ENCODE measurements at places on chromosomes 5 and 9.

GRCh38 chr5:141017943-141018342 lies 33.2 kb upstream of the PCDHB1 start:
- no peak for DNase-seq

GRCh38 chr9:3960661-3961144 lies 339.2 kb downstream of the GLIS3 start:
- DNase-seq: no peak

- DNase-seq: no peak
Observed at GRCh38 chr5:65760504-65761275, 38.7 kb downstream of the NLN start.

DNA sequence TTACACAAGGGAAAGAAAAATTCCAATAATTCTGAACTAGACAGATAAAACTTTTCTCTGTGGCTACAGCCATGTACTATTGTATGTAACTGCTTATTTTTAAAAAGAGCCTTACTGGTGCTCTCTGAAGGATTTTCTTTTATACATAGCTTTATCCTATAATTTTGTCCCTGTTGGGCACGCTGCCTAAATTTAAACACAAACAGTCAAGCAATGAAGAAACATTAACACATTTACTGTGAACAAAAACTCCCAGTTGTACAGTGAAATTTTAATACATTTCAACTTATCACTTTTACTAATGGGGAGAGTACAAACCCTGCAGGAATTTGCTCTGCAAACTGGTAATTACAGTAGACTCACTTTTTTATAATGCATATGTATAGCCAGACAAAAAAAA lies 273.3 kb downstream of the BNC2 start:
- no peak for DNase-seq

DNA sequence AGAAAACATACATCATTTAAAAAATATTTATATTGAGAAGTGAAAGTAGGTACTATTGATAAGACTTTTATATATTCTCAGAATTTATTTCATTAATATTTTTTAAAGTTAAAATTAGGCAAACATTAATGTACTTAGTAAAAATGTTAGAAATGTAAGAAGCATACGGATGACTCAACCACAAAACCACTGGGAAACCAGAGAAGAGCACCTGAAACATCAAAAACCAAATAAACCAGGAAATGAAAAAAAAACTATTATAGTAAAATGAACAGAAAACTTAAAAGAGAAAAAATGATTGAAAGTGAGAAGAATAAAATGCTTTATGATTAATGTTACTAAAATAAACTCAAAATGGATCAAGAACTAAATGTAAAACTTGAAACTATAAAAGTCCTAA lies 233.2 kb upstream of the DAB2 start:
- no peak for DNase-seq

- no peak for DNase-seq
Observed at GRCh38 chr9:114335745-114336144, 6.1 kb downstream of the ORM2 start.

DNA sequence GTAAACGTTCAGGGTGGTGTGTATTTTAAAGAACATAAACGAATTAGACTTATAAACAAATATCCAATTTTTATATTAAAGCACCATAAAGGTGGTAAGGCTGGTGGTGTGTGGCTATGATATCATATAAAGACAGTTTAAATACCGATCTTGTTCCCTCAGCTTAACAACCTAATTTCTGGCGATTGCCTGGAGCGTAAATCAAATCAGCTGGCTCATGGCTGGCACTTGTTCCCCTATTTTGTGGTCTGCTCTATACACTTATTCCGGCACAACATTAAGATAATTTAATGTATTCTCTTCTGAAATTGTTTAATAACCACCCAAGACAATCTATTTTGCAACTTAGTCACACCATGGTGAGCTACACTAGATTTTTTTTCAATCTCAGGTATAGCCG lies 2.4 kb upstream of the HAPLN1 start:
- DNase-seq: no peak

DNA sequence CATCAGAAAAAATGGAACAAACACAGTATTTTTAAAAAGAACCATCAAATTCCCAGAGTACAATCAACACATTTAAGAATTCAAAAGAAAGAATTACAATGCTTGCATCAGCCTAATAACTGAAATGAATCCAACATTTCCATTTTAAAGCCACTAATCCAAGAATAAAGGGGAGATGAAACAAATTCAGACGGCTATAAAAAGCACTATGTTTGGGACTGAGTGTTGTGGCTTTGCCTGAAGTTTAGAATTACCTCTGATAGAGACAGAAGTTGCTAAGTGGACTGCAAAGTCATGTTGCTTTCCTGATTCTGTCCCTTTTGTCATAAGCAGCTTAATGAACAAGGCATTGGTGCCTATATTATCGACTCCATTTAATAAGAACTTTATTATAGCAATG lies 135.4 kb upstream of the RGMB start:
- no peak for DNase-seq

GRCh38 chr9:120110520-120110919 lies 469.4 kb downstream of the CDK5RAP2 start:
- DNase-seq: no peak

DNA sequence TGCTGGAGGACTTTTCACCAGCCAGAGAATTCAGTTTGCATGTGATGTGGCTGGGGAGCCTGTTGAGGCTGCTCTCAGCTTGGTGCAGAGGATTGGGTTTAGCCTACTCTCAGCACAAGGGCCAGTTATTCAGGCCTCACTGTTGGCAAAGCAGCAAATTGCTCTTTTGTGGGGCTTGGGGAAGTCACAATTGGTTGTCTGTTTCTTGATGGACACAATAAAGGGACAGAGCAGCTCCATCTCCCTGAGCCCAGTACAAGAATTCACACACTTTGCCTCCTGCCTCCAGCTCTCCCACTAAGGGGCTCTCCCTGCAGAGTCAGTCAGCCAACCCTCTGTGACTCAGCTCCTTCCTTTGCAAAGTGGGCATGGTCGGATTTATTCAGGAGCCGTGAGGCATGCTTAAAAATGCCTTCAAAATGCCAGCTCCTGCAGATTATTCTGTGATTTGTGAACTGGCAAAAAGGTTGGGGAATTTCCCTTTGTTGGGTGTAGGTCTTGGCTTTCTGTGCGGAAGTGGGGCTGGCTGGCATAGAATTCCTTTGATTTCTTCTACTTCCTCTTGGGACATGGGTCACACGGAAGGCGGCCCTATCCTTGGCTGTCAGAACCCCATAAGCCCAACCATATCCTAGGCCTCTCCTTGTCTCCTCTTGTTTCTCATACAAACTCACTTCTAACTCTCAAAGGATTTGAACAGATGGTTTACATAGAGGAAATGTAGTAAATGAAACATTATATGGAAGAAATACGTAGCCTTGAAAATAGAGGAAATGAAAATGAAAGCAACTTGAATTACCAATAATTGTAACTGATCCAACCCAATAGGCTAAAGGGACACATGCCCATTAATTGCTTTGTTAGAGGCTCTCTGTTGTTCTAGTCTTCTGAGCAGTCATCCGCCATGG lies 118.7 kb upstream of the CD180 start:
- DNase-seq: no peak

DNA sequence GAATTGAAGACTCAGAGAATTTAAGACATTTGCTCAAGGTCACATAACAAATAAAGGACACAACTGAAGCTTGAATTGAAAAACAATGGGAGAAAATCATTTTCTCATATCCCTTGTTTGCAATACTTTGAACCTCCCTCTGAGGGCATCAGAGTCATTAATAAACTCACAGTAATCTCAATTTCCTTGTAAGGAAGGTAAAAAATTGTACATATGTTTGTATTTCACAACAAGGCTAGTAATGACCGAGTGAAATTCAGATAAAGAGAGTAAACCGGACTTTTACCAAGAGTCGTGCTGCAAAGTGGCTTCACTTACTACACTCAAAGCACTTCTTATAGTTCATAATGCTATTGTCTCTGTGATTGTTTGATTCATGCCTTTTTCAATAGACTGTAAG lies 665.0 kb downstream of the NR2F1-AS1 start:
- DNase-seq: no peak

DNA sequence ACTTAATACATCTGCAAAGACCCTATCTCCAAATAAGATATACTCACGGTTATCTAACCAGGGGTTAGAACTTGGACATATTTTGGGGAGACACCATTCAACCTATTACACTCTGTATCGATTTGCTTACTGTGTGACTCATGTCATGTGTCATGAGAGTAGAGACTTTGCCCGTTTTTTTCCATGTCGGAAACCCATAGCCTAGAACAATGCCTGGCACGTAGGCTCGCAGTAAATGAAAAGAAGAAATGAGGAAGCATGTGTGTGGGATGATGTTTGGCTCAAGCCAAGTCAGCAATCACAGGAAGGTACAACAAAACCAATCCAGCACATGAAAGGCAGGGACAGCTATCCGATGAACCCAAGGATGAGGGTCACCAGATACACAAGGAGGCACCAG lies 94.6 kb upstream of the DNAH5 start:
- DNase-seq: no peak

GRCh38 chr5:132770476-132771159 lies 6.4 kb downstream of the SEPTIN8 start:
- DNase-seq: no peak

- DNase-seq: peak; percentile 81
Observed at GRCh38 chr9:130328349-130328801, 62.8 kb downstream of the HMCN2 start.

Data from tibial nerve (tissue), 4 donors.